ENCODE measurements at places on chromosomes 3 and 15. TPM values are rescaled to one million over a fixed set of nuclear protein-coding genes. Genes with fewer than 3 reads are reported as not detected.

- no peak for DNase-seq
Measured at GRCh38 chr3:66996696-66997095, 1.4 kb upstream of the KBTBD8 start.

GRCh38 chr3:48983096-48983495 is 6.9 kb upstream of the P4HTM start:
- DNase-seq = no peak

GRCh38 chr3:100540791-100541334 is 48.4 kb downstream of the TMEM45A start:
- DNase-seq = no peak

- no peak for DNase-seq
Measured at GRCh38 chr15:23912191-23912590, 225.1 kb upstream of the NDN start.

- DNase-seq = no peak
Measured at GRCh38 chr3:46651084-46651483, 38.8 kb downstream of the FAM240A start.

- DNase-seq = no peak
Measured at GRCh38 chr3:188007897-188008296, 146.1 kb upstream of the LPP start.

DNA sequence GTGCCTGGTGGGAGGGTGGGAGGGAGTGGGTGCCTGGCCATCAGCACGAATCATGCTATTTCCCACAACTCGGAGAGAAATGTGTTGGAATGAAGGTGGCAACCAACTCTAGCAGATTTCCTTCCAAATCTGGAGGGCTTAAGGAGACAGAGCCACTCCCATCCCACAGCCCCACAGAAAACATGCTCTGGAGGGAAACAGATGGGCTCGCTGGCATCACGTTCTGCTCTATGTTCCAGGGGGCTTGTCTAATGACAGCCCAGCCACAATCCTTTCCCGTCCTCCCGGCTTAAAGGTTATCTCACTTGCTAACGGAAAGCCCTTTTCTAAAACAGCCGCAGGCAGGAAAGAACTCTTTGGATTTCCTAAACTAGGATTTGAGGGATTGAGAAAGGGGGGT is 65.3 kb downstream of the ADAMTS17 start:
- no peak for DNase-seq

Gene CORO2B
- total RNA-seq = 0.43 TPM

Gene SLC33A1
- total RNA-seq = 28.0 TPM

DNA sequence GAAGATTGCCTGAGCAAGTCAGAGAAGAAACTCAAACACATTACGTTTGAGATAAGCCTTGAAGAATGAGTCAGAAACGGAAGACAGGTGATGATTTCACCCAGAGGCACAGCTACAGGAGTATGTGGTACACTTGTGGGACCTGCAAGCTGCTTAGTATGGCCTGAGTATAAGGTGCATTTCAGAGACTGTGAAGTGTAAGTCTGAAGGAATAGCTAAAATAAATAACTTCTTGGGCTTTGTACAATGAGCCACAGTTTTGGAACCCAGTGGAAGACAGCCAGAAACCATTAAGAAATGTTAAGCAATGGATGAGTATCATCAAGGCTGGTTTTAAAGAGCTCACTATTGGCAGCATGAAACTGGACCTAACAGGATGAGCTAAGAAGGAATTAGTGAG is 826.2 kb downstream of the ROBO1 start:
- DNase-seq = peak; percentile 14

- no peak for DNase-seq
Measured at GRCh38 chr15:99434506-99435112, 131.2 kb upstream of the MEF2A start.

DNA sequence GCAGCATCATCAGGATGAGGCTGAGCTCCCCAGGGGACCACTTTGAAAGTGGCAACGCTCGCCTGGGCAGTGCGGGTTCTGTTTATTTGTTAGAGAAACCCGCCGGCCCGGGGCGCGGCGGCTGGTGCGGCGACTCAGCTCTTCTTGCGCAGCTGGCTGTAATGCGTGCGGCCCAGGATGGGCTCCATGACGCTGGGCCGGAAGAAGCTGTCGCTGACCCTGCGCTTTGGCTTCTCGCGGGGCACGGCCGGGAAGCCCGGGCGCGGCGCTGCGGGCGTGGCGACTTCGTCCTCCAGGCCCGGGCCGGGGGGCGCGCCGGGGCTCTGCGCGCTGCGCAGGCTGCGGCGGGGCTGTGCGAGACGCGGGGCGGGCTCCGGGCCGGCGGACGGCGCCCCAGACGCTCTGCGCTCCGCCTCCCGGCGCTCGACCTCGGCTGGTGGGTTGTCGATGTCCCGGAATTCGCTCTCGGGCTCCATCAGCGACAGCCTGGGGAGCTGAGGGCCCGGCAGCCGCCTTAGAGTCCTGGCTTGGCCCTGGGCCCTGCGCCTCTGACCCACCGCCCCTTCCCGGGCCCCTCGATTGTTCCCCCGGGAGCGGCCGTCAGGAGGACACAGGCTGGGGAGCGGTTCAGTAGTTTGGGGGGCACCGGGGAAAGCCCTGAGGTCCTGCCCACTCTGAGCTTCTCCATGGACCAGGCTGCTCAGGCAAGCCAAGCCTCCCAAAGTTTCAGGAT is 10.3 kb upstream of the KIF7 start:
- no peak for DNase-seq

- peak; percentile 38 for DNase-seq
Measured at GRCh38 chr3:22980346-22980745, 222.8 kb upstream of the UBE2E2 start.

Gene GABRR3
- total RNA-seq = not detected

Gene ACP3
- not detected for total RNA-seq

- peak; percentile 63 for DNase-seq
Measured at GRCh38 chr15:48541341-48542278, 103.9 kb downstream of the FBN1 start.

DNA sequence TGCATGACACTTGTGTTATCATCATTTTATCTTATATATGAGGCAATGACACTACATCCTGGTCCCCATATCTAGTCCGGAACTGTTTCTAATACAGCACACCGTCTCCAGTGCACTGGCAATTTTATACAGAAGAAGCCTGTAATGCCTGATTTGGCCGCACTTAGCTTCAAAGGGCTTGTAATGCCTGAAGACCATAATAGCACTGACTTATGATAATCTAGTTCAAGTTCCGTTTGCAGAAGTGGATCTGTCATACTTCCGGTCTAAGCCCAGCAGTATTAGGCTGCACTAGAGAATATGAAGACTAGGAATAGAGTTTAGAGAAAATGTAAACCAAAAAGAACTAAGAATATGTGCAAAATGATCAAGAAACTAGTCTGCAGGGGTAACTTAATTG is 1.3 kb downstream of the BNIP2 start:
- peak; percentile 30 for DNase-seq

Gene NMNAT3
- not detected for total RNA-seq

Gene SSUH2
- 0.10 TPM for total RNA-seq

Gene PLCB2
- not detected for total RNA-seq

- DNase-seq = no peak
Measured at GRCh38 chr15:100190675-100191074, 151.1 kb downstream of the ADAMTS17 start.

GRCh38 chr3:169340065-169340464 is 323.4 kb downstream of the MECOM start:
- no peak for DNase-seq

- DNase-seq = no peak
Measured at GRCh38 chr3:195238586-195239118, 32.3 kb downstream of the XXYLT1 start.

DNA sequence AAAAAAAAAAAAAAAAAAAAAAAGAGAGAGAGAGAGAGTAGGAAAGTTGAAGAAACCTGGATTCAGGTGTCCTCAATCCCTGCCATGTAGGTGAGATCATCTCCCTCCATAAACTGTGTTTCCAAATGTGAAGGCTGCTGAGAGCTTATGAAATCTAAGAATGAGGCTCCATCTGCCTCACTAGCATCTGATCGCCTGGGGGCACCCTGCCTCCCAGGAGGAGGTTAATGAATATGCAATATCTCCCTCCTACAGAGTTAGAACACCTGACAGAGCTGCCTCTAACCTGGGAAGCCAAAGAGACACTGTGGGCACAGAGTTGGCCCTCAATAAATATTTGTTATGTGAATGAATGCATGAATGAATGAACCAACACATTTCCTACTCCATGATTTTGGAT is 23.8 kb upstream of the ZNF148 start:
- no peak for DNase-seq

- no peak for DNase-seq
Measured at GRCh38 chr3:8736436-8736835, 2.8 kb downstream of the CAV3 start.

GRCh38 chr3:197959500-197959890 is 522 bp upstream of the LMLN start:
- peak; percentile 4 for DNase-seq

GRCh38 chr3:139534992-139535879 is 4.3 kb downstream of the RBP1 start:
- peak; percentile 73 for DNase-seq

DNA sequence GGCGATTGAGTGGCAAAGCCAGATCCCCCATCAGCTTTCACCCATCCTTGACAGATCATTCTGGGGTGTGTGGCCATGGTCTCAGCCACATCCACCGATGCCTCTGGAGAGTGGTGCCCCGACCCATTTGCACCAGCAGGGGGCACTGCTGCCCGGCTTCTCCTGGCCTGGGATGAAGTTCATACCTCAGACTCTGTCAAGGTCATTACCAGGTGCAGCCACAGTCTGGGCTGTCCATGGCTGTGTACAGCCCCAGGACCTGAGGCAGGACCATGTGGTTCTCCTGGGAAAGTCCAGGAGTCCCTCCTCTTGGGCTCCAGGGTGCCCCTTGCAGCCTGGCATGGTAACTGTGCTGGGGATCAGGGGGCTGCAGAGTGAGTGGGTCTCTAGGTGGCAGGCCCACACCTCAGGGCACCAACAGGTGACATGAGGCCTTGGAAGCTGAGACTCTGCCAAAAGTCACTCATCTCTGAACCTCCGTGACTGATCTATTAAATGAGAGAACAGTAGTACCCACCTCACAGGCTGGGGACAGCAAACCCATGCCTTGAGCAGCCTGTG is 67.2 kb downstream of the CACNA2D2 start:
- peak; percentile 33 for DNase-seq

- DNase-seq = no peak
Measured at GRCh38 chr3:25292036-25292435, 136.0 kb upstream of the RARB start.

DNA sequence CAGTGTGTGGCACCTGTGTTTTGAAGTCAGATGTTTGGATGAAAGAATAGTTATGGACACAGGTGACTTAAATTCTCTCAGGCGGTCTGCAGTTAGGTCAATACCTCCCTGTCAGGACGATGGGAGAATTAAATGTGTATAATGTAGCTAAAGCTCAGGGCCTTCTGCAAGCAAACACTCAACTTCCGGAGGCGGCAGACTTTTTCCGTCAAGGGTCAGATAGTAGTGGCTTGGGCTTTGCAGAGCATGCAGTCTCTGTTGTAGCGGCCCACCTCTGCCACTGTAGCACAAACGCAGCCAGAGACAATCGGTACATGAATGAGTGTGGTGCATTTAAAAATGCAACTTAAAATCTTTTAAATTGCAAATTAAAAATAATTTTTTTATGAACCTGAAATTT is 47.4 kb downstream of the CMTM8 start:
- no peak for DNase-seq

DNA sequence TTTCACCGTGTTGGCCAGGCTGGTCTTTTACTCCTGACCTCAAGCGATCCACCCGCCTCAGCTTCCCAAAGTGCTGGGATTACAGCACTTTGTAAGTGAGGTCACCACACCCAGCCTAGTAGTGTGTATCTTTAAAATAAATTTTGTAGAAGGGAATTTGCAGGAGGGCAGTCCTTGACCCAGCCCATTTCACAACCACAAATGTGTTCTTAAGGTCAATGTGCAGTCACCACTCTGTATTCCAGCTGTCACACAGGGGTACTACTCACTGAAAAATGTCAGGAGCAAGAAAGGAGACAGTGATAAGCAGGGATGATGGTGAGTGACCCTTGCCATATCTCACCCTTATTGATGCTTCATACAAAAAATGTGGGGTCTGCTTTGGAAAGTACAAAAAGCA is 98.5 kb downstream of the FRMD5 start:
- DNase-seq = peak; percentile 10

Gene CD47
- 145 TPM for total RNA-seq

DNA sequence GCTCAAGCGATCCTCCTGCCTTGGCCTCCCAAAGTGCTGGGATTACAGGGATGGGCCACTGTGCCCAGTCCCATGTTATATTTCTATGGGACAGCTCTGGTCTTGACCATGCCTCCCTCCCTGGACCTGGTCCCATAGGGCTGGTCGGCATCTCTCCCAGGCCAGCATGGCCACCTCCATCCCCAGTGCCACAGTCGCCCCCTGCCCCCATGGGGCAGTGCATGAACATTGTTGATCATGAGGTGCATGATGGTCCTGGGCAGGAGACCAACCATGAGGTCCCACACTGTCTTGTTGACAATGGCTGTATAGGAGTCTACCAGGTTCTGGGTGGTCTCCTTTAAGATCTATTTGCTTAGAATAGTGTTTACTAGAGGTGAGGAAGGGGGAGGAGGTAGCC is 6.5 kb downstream of the RPS17 start:
- DNase-seq = no peak

- no peak for DNase-seq
Measured at GRCh38 chr15:66749841-66750575, 48.0 kb downstream of the SMAD6 start.

- no peak for DNase-seq
Measured at GRCh38 chr3:190449801-190450200, at the start of gene TMEM207. TSS of gene TMEM207 (minus strand) at chr3:190449901. CDS start at chr3:190449809, 92 bp downstream.

Gene STXBP5L
- 0.36 TPM for total RNA-seq

DNA sequence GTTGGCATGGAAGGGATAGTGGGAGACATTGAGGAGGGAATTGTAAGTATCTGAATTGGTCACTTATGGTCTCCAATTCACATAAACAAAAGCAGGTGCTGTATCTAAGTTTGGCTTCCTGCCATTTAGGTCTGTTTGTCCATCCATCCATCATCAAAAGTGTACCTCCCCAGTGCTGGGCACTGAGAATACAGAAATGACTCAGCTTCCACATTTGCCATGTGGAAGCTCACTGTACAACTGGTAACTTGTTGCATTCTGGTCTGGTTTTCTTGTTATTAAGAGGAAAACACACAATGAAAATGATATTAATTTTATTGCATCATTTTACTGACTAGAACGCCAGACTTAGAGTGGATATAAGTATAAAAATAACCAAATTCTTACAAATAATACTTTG is 30.9 kb upstream of the MUC13 start:
- no peak for DNase-seq

DNA sequence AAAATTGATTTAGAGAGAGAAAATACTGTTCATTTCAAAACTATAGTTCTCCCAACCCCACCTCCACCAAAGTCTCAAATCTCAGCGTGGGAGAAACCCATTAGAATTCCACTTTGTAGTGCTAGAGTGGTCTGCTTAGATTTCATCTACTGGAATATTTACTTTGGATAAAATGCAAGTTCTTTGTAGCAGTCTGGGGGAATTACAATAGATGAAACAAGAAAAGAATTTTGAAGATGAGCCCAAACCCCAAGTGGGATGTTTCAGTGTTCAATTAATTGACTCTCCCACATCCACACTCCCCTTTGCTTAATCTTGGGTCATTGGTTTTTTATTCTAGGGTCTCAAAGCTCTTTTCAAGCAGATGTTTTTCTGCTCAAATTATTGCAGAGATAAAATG is 97.8 kb downstream of the RPL22L1 start:
- no peak for DNase-seq

- no peak for DNase-seq
Measured at GRCh38 chr3:160287666-160288065, 62.4 kb downstream of the C3orf80 start.

- no peak for DNase-seq
Measured at GRCh38 chr15:78347586-78348543, 7.7 kb downstream of the CRABP1 start.

All from A172 (cell line).